ENCODE measurements at places on chromosomes 12 and 14.

DNA sequence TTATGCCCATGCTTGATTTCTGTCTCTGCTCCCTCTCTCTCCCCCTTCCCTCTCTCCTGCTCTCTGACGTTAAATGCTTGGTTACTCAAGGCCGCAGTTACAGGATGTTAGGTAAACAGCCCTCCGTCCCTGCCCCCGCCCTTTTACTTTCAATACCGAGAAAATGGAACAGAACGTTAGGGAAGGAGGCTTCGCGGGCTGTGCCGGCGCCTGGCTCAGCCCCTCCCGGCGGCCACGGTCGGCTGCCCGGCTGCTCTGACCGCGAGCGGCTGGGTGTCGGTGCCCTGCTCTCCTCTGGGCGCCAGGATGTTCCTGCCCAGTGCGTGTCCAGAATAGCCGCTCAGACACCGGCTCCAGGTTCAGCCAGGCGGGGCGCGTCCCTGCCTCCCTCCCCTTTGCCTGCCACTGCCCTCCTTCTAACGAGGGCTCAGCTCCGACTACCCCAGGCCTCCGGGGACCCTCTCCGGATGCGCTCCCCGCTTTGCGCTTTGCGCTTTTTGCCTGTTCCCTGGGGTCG is 166.1 kb downstream of the ADCK1 start:
- DNase-seq = peak; percentile 74

DNA sequence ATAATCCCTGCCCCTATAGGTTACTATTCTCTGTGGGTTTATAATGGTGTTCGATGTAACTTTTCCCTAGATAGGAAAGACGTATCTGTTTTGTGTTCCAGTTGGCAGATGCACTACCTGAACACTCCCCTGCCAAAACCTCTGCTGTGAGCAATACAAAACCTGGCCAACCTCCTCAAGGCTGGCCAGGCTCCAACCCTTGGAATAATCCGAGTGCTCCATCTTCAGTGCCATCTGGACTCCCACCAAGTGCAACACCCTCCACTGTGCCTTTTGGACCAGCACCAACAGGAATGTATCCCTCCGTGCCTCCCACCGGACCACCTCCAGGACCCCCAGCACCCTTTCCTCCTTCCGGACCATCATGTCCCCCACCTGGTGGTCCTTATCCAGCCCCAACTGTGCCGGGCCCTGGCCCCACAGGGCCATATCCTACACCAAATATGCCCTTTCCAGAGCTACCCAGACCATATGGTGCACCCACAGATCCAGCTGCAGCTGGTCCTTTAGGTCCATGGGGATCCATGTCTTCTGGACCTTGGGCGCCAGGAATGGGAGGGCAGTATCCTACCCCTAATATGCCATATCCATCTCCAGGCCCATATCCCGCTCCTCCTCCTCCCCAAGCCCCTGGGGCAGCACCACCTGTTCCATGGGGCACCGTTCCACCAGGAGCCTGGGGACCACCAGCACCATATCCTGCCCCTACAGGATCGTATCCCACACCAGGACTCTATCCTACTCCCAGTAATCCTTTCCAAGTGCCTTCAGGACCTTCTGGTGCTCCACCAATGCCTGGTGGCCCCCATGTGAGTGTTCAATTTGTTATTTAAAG is 11.3 kb downstream of the MAPK1IP1L start:
- DNase-seq = no peak

DNA sequence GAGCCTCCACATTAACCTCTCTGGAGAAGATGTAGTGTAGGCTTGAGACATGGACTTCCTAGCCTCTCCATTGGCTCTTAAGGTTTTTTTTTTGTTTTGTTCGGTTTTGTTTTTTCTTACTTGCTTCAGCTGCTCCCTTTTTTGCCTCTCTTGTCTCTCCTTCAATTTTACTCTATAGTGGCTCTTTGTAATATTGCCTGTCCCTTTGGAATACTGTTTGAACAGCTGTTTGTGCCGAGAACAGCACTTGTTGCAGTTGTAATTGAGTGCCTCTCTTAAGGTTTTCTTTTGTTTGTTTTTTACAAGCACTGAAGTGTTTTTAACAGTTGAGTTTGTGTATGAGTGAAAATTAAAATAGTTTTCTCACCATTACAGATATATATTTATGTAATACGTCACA is 567.7 kb downstream of the LRFN5 start:
- no peak for DNase-seq

DNA sequence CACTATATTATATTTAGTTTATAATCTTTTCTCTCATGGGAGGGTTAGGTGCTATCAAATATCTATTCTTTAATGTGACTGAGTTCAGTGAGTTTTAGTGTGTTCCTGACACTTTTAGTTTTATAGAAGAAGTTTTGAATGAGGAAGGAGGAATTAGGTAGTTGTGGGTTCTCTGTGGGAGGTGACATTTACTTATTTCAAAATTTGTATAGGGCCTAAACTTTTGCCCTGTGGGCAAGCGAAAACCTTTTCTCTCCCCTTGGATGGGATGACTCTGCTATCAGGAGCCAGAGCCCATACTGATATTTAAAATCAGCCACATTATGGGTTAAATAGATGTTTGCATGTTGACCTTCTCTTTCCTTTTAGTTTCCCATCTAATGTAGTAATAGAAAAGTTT is 43.6 kb downstream of the SPATS2 start:
- DNase-seq = no peak

GRCh38 chr12:57898308-57898970 is 42.9 kb upstream of the ATP23 start:
- no peak for DNase-seq

GRCh38 chr14:64983439-64984310 is 3.0 kb upstream of the FNTB start:
- DNase-seq = peak; percentile 58

DNA sequence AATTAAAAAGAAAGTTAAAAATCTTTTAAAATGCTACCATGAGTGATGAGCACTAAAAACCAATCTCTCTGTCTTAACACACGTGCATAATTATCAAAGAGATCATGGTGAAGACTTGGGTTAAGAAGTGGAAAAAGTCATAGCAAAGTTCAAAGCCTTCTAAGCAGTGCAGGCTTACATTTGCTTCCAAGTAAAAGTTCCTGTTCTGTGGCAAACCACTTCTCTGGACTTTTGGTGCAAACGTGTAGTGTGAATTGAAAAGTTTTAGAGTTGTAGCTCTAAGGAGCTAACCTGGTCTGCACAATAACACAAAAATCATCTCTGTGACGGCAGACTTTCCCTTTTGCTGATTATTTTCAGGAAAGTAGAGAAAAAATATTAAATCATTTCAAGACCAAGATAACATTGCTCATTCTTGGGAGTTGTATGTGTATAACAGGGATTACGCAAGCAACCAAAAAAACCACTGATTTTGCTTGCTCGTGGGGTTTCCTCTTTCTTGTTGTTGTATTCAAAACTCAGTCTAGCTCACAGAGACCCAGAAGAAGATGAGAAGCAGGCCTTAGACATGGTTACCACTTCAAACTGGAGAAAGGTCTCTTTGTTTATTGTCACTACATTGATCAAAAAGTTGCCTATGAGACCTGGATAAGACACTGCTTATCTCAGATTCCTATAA is 2.3 kb upstream of the GLIPR1 start:
- DNase-seq = peak; percentile 60

DNA sequence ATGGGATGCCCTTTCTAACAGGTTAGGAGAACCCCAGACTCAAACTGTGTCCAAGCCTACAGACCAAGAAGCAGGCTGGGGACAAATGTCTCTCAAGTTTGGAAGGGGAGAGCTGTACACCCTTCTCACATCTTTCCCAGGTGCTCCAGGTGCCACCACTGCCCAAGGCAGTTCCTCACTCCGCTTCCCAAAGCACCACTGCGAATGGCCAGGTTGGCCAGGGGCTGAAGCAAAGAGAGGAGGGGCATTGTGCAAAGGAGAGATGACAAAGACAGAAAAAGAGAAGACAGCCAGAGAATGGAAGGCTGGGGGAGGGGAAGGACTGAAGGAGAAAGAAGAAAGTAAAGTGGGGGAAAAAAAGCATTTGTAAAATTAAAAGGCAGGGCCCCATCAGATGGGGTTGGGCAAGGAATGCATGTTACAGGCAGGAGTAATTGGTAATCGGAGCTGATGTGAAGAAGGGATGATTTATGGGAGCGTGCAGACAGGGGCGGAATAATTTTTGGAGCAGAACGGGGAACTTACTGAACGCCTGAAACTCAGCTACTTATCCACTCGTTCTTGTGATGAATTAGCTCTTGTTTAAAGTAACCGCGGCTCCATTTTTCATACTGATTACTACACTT is 165.8 kb downstream of the ESRRB start:
- no peak for DNase-seq

DNA sequence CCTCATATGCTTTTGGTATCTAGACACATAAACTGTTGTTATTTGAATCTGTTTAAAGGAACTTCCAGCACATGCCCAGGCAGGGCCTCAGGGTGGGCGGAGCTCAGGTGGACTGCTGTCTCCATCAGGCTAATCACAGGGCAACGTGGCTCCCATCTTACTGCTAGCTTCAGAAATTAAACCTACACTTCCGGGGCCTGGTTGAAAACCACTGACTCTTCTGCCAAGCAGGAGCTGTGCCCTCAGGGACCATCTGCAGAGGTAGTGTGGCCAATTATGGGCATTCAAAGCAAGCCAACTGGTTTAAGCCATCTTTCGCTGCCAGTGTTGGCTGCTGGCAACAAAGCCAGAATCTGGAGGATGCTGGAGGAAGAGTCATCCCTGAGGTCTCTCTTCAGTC is 97.5 kb downstream of the TMX1 start:
- DNase-seq = no peak

GRCh38 chr12:116675339-116676107 is 62.3 kb downstream of the SPRING1 start:
- DNase-seq = no peak

DNA sequence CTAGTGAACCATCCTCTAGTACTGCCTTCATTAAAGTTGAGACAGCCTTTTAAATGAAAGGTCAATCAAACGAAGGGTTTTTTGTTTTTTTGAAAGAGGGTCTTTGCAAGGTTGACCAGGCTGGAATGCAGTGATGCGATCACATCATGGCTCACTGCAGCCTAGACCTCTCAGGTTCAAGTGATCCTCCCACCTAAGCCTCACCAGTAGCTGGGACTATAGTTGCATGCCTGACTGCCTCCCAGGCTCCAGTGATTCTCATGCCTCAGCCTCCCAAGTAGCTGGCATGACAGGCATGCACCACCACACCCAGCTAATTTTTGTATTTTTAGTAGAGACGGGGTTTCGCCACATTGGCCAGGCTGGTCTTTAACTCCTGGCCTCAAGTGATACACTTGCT is 114.6 kb upstream of the SINHCAF start:
- DNase-seq = no peak

DNA sequence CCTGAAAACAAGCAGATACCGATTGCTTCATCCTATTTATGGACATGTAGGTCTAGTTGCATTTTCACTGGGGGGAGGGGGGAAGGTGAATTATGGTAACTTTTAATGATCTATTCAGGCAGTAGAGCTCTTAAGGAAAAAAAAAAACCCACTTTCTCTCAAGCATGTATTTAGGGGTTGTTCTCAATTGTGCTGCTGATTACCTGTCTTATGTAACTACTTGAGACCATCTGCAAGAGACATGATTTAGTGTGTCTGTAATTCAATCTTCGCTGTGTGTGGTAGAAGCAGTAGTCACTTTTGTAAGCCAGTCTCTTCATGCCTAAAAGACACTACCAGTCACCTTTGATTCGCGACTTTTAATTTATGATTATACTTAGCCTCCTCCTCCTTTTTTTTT is 8.9 kb downstream of the CALM1 start:
- no peak for DNase-seq

GRCh38 chr12:50075808-50076170 is 9.4 kb upstream of the SMARCD1 start:
- DNase-seq = no peak

DNA sequence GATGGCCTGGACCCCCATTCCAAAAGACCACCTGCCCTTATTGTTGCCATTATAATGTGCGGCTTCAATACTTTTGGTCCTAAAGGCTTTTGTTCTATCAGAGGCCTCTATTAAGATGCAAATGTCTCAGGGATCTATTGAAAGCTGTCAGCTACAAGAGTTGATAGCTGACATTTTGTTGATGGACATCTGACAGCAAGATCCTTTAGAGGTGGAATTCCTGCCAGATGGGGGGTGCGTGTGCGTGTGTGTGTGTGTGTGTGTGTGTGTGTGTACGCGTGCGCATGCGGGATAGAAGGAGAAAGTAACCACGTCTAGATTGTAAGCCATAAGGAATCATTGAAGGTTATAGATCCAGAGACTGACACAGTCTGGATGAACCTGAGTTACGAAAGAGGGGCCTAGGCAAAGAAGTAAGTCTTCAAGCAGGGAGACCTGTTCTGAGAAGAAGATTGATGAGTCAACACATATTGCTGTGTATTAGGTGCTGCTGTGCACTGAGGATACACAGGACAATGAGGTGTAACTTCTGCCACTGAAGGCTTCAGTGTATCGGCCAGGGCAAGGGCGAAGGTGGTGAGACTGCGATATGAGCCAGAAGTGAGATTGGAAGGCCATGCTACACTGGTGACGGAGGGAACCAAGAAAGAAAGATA is 89.2 kb downstream of the PRMT8 start:
- no peak for DNase-seq

DNA sequence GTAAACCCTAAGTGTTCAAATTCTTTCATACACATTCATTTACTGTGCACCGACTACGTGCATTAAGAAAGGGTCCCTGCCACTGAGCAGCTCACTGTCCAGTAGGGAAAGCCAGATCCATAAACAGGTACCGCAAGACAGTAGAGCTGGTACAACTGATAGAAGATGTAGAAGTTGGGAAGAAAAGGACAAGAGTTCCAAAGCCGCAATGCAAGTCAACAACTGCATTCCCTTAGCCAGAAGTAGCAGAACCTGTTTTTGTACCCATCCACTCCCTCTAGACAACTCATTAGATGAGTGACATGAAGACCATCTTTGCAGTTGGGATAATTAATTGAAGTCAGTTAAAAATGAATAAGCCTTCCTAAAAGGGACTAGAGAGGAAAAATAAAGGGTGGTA is 1.3 kb downstream of the SENP1 start:
- DNase-seq = no peak

DNA sequence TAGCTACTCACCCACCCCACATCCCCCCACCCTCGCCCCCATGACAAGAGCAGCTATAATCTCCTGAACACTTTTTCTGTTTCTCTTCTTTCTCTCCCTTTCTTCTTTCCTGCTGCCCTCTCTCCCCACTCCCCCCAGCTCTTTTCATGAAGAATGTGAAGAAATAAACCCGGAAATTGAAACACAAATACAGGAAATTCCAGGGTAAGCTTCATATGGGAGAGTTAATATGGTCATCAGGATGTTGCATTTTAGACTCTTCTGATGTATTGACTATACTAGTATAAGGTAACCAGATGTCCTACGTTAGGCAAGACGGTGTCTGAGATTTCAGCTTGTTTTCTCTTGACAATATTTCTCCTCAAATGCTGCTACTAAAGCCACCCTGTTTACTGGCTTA is 41.6 kb upstream of the LRIG3 start:
- DNase-seq = no peak

GRCh38 chr14:82388488-82388887 is 854.8 kb upstream of the SEL1L start:
- no peak for DNase-seq

DNA sequence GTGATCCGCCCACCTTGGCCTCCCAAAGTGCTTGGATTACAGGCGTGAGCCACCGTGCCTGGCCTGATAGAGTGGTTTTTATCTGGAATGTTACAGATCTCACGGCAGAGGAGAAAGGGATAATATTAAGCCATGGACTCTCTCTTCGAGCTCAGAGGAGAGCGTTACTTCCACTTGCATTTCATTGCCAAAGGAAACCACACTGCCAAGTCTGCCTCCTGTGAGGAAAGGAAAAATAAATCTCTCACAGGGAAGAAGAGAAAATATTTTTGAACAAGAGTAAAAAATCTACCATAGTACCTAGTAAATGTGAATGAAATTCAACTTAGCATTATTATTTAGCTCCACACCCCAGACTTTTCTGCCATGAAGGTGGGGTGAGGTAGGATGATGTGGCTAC is 319.2 kb upstream of the PRICKLE1 start:
- DNase-seq = no peak
